ENCODE measurements at places on chromosomes 1 and 21. TPM values are rescaled to one million over a fixed set of nuclear protein-coding genes. Genes with fewer than 3 reads are reported as not detected.

- peak; percentile 48 for DNase-seq
Observed at GRCh38 chr1:34529935-34530859, 224.7 kb upstream of the GJB5 start.

DNA sequence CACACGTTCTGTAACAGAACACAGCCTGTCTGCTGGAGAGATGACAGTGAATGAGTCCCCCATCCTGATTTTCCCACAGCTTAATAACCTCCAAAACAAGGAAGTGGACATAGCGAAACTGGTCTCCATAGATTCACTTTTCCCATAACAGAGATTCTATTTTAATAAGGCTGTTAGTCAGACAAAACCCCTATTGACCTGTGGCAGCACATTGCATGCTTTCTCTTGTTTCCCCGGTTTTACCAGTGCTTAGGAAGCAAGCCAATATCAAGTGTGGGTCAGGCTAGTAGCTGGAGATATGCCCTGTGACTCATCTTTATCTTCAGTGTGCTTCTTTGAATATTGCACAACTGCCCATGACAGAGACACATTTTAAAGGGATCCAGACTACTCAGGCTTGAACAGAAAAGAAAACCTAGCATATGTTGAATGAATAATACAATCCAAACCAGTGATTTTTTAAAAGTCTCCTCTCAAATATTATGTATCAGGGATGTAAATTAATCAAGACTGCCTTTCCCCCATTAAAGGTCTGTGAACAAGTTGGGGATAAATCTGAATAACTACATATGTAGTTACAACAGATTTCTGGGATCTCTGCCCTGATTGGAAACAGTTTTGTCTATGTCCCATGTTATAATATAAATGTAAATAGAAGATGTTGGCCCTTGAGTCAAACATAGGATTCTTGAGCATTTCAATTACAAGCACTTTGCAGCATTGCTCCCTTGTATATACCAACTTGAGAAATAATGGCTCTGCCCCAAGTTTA lies 11.9 kb upstream of the CLDN8 start:
- DNase-seq = peak; percentile 95

DNA sequence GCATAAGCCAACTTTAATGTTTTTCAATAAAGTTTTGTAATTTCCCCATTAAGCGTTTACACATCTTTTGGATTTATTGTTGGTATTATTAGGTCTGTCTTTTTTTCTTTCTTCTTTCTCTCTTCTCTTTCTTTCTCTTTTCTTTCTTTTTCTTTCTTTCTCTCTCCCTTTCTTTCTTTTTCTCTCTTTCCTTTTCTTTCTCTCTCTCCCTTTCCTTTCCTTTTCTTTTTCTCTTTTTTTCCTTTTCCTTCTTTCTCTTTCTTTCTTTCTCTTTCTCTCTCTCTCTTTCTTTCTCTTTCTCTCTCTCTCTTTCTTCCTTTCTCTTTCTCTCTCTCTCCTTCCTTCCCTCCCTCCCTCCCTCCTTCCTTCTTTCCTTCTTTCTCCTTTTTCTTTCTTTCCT lies 31.3 kb downstream of the ERRFI1 start:
- no peak for DNase-seq

DNA sequence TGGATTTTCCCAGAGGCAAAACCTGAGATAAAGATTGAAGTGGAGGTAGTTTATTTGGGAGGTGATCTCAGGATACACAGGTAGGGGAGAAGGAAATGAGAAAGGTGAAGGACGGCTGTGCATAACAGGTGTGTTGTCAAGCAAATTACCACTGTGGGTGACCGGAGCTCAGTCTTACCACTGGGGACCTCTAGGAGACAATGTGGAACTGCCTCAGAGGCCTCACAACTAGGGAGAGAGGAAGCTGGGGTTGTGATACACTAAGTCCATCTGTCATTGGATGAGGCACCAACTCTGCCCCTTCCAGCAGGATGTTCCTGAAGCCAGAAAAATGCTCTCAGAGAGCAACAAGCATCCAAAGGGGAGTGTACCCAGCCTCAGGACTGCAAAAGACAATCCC lies 32.6 kb downstream of the GRIK3 start:
- no peak for DNase-seq

DNA sequence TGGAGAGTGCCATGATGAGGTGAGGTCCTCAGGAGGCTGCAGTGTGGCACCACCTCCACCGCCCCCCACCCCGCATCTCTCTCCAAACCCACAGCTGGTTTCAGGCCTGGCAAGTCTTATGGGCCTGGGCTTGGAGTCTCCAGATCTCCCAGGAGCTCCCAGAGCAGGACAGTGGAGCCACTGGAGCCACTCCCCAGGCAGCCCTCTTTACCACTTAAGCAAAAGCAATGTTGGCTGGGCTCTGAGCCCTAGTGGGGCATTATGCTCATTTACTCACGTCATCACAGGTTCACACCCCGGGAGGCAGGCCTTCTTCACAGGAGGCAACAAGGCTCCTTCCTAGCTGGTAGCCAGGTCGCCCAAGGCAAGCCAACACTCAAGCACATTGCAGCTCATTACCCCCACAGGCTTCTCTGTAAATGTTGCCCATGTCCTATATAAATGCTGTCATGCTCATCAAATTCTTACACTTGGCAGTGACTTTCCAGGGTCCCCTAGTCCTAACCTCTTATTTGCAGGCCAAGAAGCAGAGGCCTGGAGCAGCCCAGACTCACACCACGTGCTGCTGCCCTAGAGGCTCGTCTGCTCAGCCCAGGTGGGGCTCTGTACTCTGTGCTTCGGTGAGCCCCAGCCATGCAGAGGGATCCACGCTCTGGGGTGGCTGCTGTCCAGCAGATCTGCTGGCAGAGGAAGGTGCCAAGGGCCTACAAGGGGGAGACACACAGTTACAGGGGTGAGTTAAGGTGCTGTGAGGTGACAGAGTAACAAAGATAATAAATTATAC lies 459.3 kb downstream of the MATN1 start:
- DNase-seq = no peak

DNA sequence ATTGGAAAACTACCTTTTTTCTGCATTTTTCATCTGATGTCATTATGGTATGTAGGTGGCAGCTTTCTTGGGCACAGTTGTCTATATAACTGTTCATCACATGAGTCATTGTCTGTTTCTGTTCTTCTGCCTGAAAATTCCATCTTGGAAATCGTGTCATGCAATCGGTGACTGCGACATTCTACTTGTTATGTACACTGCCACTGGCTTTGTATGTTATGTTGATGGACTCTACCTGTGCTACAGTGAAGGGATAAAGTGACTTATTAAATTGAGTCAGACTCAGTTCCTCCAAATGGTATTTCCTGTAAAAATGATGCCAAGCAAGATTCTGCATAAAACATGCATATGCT lies 8.6 kb downstream of the SMAP2 start:
- no peak for DNase-seq

DNA sequence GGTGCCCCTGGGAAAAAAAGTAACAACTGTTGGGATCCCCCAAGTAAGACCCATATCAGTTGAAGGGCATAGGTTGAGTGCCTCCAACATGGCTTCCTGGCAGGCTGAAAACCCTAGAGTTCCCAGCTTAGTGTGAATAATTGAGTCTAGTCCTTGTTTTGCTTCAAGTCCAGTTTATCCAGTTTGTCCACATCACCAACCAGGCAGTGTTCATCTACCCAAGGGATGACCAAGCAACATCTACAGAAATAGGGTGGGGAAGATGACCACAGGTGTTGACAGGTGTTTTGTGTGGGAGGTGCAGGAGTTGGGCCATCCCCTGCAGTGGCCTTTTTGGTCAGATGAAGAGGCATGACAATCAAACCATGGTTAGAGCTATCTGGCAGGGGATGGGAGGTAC lies 54.3 kb upstream of the ERO1B start:
- DNase-seq = no peak

DNA sequence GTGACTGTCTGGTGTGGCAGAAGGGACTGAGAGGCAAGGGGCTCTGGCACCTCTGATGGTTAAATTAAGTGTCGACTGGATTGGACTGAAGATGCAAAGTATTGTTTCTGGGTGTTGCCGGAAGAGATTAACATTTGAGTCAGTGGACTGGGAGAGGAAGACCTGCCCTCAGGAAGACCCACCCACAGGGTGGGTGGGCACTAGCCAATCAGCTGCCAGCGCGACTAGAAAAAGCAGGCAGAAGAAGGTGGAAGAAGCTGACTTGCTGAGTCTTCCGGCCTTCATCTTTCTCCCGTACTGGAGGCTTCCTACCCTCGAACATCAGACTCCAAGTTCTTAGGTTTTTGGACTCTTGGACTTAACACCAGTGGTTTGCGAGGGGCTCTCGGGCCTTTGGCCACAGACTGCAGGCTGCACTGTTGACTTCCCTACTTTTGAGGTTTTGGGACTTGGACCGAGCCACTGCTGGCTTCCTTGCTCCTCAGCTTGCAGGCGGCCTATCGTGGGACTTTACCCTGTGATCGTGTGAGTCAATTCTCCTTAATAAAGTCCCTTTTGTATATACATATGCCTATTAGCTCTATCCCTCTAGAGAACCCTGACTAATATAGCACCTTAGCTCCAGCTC lies 79.6 kb downstream of the KAZN start:
- no peak for DNase-seq

GRCh38 chr1:20950679-20951078 lies 163.6 kb upstream of the HP1BP3 start:
- no peak for DNase-seq

GRCh38 chr21:42809577-42810475 lies 69.5 kb downstream of the WDR4 start:
- DNase-seq = no peak

GRCh38 chr21:45255381-45256020 lies 32.2 kb downstream of the POFUT2 start:
- no peak for DNase-seq

GRCh38 chr1:186617926-186618325 lies 62.3 kb downstream of the PTGS2 start:
- peak; percentile 19 for DNase-seq

DNA sequence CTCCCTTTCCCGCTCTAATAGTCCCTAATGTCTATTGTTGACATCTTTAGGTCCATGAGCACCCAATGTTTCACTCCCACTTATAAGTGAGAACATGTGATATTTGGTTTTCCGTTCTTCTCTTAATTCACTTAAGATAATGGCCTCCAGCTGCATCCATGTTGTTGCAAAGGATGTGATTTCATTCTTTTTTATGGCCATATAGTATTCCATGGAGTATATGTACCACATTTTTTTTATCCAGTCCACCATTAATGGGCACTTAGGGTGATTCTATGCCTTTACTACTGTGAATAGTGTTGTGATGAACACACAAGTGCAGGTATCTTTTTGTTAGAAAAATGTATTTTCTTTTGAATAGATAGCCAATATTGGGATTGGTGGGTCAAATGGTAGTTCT lies 126.0 kb upstream of the RAB3GAP2 start:
- DNase-seq = no peak

DNA sequence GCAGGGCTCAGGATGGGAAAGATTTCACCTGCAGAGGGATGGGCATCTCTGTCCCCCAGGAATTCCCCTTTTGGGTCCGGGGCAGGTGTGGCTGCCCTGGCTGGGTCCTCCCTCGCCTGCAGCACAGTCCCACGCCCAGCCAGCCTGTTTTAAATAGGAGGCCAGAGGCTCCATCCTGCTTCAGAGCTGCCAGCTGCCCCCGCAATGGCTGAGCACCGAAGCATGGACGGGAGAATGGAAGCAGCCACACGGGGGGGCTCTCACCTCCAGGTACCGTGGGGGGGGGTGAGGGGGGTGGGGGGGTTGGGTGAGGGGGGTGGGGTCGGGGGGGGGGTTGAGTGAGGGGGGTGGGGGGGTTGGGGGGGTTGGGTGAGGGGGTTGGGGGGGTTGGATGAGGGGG lies 3.6 kb downstream of the SCNN1D start:
- no peak for DNase-seq

GRCh38 chr1:111030590-111030989 lies 66.9 kb upstream of the LRIF1 start:
- peak; percentile 55 for DNase-seq

DNA sequence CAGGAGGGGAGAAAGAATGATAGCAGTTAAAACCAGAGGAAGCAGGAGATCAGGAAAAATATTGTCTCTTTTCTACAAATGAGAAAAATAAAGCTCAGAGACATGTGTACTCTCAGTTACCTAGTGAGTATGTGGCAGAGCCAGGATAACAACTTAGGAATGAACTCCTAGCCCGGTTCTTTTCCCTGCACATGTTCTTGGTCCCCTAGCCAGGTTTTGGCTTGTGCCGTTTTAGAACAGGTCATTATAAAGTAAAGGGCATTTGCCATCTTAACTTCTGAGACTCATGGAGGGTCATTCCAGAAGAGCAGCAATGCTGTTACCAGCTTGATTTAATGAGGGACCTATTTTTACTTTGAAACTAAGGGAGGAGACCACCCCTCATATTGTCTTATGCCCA lies 48.1 kb upstream of the DAB1 start:
- DNase-seq = no peak

- no peak for DNase-seq
Observed at GRCh38 chr1:36657826-36658225, 175.1 kb upstream of the CSF3R start.

GRCh38 chr1:151668090-151668489 lies 48.5 kb downstream of the CELF3 start:
- no peak for DNase-seq

DNA sequence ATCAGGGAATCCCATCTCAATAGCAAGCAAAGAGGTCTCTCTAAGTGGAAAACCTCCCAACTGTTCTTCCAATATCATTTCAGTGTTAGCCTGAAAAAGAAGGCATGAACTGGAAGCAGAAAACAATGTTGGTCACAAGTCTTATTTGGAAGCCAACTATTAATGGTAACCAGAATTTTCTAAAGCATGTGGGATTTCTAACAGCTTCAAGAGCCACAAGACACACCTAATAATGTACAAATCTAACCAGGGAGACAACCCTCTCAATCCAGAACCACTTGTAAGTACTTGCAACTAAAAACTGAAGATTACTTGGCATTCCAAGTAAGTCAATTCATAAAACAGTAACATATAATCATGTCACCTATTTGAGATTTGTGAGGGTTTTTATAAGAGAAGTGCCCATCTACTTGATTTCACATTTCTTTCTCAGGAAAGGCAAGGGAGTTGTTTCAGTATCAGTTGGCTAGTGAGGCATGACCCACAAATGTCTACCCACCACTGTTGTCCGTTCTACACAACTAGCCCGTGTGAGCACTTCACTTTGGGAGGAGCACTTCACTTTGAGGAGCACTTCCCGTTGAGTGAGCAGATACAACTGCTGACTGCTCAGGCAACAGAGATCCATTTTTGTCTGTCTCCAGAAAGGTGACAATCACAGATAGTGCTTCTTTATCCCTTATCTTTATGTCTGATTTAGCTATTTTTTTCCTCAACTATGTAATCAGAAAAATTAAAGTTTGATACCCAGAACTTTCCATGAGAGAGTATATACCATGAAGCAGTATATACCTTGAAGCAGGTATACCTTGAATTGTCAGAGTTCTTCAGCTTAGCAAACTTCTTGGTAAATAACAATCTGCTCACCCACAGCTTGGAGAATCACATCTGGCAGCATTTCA lies 11.1 kb downstream of the STX6 start:
- no peak for DNase-seq

Gene COL24A1
- total RNA-seq = 1.2 TPM

Gene RPE65
- not detected for total RNA-seq

Gene LCE6A
- total RNA-seq = not detected

Gene SIK1
- 1.7 TPM for total RNA-seq

Gene ZYG11B
- total RNA-seq = 27.5 TPM

Gene DCDC2B
- not detected for total RNA-seq

Gene TFF3
- 2.6 TPM for total RNA-seq

Gene OR6K6
- not detected for total RNA-seq

Gene CTTNBP2NL
- 9.9 TPM for total RNA-seq

Gene SLAMF1
- total RNA-seq = 0.12 TPM
